Transverse colon (tissue), 4 donors: ENCODE measurements at places on chromosomes 11 and 22. TPM values are rescaled to one million over a fixed set of nuclear protein-coding genes. Genes with fewer than 3 reads are reported as not detected.
A peak's percentile ranks its signal among the peaks of the same experiment; 100 is the strongest.

- DNase-seq, result no peak
Measured at GRCh38 chr11:72818971-72819370, 4.8 kb downstream of the ATG16L2 start.

DNA sequence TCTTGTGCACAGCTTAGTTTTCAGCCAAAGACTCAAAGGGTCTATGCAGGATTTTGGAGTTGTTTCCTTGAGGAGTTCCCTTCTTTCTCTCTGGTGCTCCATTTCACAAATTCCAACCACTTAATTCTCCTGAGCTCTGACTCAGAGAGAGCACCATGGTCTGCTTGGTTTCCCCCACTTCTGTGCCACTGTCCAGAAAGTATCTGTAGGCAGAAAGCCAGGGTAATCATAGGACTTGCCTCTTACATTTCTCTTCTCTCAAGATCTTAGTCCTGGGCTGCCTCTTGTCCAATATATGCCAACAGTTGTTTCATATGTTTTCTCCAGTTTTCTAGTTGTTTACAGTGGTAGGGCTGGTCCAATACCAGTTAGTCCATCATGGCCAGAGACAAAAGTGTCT is 6.4 kb upstream of the MRGPRD start:
- no peak for DNase-seq

GRCh38 chr11:134332189-134332631 is 422 bp downstream of the GLB1L2 start:
- DNase-seq, result peak; percentile 53

DNA sequence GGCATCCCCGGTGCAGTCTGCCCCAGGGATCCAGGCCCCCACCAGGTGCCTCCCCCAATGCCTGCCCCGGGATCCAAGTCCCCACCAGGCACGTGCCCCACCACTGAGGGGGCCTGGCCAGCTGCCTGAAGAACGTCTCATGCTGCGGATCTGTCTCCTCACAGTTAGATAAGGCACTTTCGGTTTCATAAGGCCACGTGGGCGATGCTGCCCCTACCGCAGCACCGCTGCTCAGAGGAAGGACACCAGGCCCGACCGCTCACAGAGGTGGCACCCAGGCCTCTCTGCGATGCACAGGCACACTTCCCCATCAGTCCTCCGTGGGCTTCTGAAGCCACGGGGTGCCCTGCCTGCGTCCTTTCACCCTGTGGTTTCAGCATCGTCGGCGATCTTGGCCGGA is 68.1 kb upstream of the BID start:
- peak; percentile 62 for DNase-seq

DNA sequence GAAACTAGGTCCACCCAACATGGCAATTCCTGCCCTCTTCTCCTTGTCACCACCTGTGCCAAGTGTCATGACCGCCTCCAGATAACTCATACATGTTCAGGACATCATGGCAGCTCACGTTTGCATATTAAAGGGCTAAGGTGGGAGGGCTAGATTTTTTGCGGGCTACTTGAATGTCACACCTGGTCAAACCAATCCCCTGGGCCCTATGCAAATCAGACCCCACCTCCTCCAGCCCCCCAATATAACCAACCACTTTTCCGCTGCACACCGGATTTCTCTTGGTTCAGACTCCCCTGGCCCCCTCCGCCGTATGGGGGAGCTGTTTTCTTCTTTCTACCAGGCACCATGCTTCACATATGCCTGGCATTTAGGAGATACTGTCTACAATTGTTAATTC is 12.6 kb downstream of the UPB1 start:
- DNase-seq, result no peak

GRCh38 chr11:67698247-67698646 is 23.8 kb upstream of the ALDH3B2 start:
- DNase-seq, result no peak

GRCh38 chr11:2805388-2806056 is 80.1 kb downstream of the CDKN1C start:
- DNase-seq, result peak; percentile 7

- DNase-seq, result peak; percentile 14
Measured at GRCh38 chr11:113839842-113840241, 35.5 kb downstream of the USP28 start.

DNA sequence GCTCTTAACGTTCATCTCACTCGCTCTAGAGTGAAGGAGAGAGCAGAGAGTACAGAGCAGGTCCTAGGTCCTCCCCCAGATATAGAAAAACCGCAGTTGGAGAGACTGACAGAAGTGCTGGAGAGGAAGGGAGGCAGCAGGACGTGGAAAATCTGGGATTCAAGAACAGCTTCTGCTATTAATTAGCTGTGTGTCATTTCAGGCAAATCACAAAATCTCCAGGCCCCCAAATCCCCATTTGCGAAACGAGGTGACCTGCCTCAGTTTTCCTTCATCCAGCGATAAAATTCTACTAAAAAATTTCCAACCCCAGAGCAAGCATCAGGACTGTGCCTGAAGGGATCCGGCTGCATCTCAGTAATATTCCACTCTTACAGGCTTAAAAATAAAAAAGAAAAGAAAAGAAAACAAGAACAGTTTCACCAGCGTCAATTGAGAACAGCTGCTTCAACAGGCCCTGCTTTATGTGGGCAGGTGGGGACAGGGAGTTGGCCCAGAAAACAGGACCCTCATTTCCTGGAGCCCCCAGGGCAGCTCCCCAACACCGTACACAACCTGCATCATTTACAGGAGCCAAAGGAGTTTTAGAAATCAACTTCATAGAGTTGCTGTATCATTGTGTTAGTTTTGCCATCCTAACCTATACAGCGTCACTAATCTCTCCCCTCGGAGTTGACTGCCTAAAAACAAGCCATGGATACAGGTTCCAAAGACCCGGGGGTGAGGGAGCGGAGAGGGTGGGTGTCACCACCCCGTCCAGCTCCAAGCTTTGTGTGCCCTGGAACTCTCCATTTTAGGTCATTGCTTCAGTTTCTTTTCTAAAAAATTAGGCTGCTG is 2.3 kb upstream of the MALAT1 start:
- DNase-seq, result no peak

GRCh38 chr22:23302171-23303002 is 122.1 kb downstream of the BCR start:
- DNase-seq, result no peak

GRCh38 chr11:36386411-36386810 is 90.3 kb downstream of the PRR5L start:
- no peak for DNase-seq

DNA sequence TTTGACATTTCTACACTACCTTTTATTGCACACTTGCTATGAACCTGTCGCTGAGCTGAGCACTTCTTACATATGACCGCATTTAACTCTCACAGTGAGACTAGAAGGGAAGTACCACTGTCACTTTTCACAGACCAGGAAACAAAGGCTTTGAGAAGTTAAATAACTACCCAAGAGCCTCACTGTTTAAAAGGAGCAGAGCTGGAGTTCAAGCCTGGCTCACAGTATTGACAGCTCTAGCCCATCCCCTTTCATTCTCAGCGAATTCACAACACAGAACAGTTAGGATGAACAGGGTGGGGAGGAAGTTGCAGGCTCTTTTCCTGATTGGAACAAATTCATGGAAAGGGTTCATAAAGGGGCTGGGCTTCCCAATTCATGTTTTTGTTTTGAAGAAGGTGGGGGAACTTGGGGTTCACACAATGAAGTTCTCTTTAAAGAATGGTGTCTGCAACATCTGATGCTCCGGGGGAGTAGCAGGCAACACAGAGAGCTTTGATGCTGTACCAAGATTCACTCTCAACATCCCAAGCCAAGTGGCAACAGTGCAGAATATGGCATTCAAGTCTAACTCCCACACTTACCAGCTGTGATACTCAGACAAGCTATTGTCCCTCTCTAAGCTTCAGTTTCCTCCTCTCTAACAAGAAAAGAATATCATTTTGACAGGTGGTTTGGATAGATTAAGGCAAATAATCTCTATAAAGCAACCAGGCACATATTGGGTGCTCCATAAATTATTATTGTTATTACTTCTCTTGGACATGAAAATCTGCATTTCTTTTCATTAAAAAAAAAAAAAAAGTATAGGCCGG is 17.2 kb downstream of the SCGB1A1 start:
- DNase-seq, result no peak

DNA sequence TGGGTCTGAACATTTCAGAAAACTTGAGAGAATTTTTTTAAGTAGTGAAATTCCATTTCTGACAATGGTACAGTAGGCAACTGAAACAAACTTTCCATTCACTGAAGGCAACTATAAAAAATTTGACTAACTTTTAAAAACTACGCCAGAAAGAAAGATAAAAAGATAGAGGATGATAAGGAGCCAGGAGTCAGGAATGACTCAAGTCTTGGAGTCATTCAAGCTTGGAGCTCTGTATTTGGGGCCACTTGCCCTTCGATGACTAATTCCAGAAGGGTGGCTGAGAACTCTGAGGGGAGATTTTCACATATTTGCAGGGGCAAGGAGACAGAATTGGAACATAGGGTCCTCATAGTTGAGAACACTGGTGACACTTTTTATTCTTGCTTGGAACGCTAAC is 1083.2 kb upstream of the CNTN5 start:
- no peak for DNase-seq

DNA sequence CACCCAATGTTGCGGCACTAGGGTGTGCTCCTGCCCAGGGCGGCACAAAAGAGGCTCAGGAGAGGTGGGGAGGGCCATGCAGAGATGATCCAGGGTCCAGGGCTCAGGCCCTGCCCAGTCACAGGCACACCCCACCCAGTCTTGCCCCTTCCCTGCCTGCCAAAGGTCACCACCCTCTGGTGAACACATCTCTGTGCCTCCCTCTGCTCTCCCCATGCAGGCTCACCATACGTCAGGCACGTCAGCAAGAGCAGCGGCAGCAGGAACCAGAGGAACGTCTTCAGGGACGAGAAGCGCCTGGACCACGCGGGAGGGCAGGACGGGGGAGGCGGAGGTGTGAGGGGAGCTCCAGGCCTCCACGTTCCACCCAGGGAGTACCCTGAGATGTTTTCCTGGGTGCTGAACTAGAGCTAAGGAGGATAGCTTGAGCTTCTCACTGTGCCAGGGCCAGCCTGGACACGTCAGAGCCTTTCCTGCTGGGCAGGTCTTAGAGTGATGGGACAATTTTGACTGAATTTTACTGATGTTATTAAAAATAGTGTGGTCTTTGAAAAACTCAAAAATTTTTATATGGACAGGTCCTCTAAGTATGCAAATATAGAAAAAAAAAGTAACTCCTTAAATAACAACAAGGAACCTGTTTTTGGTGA is 7.2 kb downstream of the SUN2 start:
- DNase-seq, result no peak

- DNase-seq, result no peak
Measured at GRCh38 chr11:48066881-48067800, 86.8 kb downstream of the PTPRJ start.

DNA sequence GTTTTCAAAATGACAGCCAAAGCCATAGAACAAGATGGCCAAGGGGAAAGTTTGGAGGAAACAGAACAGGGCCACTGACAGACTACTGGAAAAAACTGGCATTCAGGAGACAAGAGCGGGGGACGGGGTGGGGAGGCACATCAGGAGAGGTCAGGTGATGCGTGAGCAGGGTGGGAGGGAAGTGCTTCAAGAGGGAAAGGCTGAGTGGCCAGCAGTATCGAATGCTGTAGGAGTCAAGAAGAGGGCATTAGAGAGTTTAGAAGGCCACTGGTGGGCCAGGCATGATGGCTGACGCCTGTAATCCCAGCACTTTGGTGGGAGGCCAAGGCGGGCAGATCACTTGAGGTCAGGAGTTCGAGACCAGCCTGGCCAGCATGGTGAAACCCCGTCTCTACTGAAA is 8.2 kb downstream of the GTPBP1 start:
- no peak for DNase-seq

- no peak for DNase-seq
Measured at GRCh38 chr11:68891351-68891948, 12.2 kb downstream of the MRPL21 start.

GRCh38 chr11:32562839-32563599 is 20.6 kb upstream of the EIF3M start:
- DNase-seq, result no peak

DNA sequence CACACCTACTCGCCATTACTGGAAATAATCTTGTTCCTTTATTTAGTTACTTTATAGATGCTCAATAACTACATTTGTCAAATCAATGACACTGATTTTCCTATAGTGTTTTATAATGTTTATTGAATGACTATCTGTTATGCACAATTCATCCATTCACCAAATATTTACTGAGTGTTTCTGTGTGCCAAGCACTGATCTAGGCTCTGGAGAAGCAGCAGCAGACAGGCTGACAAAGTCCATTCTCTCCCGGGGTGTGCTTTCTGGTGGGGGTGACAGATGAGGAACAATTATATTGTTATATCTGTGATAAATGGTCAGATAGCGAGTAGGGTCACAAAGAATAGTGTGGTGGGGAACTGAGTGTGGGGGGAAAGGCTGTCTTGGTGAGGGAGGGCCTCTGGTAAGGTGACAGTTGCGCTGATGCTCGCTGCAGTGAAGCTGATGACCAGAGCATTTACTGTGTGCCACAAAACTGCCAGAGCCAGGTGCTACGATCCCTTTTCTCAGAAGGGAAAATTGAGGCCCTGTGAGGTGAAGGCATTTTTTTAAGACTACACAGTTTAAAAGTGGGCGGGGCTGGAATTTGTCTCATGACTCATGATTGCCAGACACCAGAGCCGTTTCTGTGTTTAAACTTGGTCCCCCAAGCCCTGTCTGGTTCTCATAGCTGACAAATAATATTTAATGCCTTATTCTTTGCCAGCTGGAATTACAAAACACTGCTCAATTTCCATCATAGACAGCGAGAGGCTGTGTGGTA is 10.2 kb downstream of the PACS1 start:
- peak; percentile 54 for DNase-seq

GRCh38 chr11:134355656-134356055 is 23.9 kb downstream of the GLB1L2 start:
- no peak for DNase-seq

DNA sequence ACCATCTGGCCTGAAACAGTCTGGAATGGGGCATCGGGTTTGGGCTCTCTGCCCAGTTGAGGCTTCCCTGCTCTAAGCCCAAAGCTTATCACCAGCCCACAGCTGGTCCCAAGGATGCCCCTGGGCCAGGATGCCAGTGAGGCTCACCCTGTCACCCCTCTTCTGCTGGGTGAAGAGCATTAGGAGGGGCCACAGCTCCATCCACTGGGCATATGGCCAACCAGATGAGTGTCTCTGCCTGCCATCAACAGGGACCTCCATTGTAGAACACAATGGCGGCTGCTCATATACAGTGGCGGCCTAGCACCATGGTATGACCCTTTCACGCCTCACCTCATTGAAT is 5.6 kb downstream of the CHST1 start:
- DNase-seq, result no peak

DNA sequence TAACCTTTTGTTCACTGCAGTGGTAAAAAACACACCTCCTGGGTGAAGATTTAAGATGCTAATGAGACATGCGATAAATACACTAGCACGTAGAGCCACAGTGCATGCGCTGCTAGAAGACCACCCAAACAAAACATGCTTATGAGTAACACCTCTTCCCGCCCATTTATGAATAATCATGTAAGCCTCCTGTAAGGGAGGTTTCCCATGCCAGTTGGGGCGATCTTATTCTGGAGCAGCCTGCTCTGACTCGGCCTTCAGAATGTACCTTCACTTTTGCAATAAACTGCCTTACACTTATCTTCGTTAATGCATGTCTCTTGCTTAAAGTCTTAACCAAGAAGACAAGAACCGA is 18.1 kb upstream of the SCARF2 start:
- no peak for DNase-seq

The RFPL1 gene
- total RNA-seq, result not detected

The KCNQ1 gene
- 27.3 TPM for total RNA-seq

The SPI1 gene
- total RNA-seq, result 8.6 TPM

The ADM2 gene
- 5.4 TPM for total RNA-seq

The APOBEC3H gene
- total RNA-seq, result 0.41 TPM

The RAG2 gene
- total RNA-seq, result not detected

The OR56B4 gene
- total RNA-seq, result not detected

The ELP4 gene
- 22.8 TPM for total RNA-seq

The NPAS4 gene
- total RNA-seq, result not detected

The IL10RA gene
- 25.4 TPM for total RNA-seq

The SLC35E4 gene
- 17.9 TPM for total RNA-seq

The KRTAP5-2 gene
- total RNA-seq, result not detected

The SYT9 gene
- 0.14 TPM for total RNA-seq
